ENCODE measurements at places on chromosomes 2 and 18.
A peak's percentile ranks its signal among the peaks of the same experiment; 100 is the strongest.

GRCh38 chr2:25368660-25369059, 26.9 kb upstream of the DNMT3A start:
- no peak for DNase-seq

DNA sequence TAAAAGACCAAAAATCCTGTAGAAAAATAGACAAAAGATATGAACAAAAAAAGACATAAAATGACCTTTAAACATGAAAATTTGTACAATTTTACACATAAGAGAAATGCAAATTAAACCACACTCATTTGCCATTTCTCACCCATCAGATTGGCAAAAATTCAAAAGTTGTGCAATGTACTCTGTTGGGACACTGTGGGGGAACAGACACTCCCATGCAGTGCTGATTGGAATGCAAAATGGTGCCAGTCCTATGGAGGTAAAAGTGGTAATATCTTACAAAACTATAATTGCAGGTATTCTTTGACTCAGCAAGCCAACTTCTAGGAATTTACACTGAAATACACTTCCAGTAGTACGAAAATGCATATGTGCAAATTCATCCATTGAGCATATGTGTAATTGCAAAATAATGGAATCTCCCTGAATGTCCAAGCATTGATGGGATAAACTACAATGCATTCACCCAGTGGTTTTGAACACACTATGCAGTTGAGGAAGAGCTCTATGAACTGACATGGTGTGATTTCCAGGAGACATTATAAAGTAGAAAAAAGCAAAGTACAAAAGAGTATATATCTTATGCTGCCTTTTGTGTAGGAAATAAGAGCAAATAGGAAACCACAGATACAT, 201.8 kb upstream of the ZNF521 start:
- no peak for DNase-seq

GRCh38 chr2:127811397-127812321, 688 bp upstream of the WDR33 start:
- no peak for DNase-seq

GRCh38 chr2:51986101-51986500, 954.2 kb upstream of the NRXN1 start:
- DNase-seq = no peak

- no peak for DNase-seq
These were observed 40.6 kb downstream of the SDC1 start for GRCh38 chr2:20184067-20184938.

GRCh38 chr18:35588995-35589394, 7.5 kb downstream of the GALNT1 start:
- DNase-seq = no peak

DNA sequence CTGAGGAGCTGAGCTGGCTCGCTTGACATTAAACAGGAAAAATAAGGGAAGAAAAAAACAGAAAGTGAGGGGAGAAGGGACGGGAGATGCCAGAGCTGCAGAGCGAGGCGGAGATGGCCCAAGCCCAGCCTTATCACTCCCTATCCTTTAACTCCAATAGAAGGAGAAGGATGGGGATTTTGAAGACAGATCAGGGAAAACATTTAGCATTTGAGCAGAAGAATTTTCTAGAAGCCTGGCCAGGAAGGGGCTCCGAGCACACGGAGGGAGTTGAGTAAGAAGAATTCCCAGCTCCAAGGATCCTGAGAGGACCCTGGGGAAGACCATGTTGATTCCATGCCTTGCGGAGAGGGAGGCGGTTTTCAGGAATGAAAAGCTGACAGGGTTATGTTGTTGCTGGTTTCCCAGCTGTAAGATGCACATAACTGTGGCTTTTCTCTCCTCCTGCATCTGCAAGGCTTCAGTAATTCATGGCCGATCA, 35.6 kb downstream of the TWIST2 start:
- DNase-seq = no peak

GRCh38 chr2:225008179-225008856, 34.0 kb downstream of the DOCK10 start:
- no peak for DNase-seq

- DNase-seq = no peak
These were observed 62.1 kb downstream of the HNMT start for GRCh38 chr2:138026111-138027020.

DNA sequence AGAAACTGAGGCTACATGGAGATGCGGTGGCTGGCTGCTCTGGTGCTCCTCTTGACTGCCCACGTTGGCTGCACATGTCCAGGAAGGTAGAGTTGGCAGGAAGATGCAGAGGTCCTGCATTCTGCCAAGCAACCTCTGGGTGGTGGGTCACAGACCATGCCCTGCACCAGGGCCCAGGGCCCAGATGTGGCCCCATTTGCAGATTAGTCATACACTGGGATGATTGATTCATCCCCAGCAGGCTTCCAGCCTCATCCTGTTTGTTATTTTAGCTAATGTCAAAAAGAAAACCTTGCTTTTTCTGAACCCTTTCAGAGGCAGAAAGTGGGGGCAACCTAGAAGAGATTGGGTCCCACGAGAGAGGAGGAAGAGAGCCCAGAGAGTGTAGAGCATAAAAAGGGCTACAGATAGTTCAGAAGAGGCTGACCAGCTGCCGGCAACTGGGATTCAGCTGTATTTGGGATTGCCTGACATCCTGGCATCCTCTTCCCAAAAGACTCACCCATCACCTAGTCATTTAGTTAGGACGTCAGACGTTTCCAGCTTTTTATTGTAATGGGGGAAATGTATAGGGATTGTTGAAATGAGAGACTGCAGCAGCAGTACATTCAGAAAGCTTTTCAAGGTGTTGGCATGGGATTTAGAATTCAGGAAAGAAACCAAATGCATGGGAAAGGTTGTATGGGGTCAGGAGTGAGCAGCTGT, 101.9 kb downstream of the CTIF start:
- DNase-seq = no peak

DNA sequence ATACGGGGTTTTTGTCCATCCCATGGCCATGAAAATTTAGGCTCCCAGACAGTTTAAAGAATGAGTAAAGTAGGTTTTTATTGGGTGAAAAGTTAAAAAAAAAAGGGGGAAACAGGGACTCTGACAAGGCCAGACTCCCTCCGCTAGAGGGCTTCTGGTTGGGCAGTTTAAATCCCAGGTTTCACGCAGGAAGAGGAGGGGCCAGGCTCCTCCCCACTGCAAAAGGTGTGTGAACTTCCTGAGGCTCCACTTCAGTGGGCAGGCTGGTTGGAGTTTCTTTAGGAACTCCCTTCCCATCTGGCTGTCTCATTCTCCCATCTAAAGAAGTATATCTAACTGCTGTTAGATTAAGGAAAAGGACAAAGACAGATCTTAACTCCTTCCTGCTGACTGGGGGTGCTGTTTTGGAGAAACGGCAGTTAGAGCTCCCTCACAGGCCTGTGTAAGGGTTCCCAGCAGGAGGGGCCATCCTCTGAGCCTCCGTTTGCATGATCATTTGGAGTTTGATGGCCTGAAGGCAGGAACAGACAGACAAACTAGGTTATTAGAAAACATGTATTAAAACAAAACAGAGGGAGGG, 1160.7 kb downstream of the CNTNAP5 start:
- DNase-seq = no peak

- no peak for DNase-seq
These were observed 48.1 kb downstream of the TMEM185B start for GRCh38 chr2:120174963-120175581.

DNA sequence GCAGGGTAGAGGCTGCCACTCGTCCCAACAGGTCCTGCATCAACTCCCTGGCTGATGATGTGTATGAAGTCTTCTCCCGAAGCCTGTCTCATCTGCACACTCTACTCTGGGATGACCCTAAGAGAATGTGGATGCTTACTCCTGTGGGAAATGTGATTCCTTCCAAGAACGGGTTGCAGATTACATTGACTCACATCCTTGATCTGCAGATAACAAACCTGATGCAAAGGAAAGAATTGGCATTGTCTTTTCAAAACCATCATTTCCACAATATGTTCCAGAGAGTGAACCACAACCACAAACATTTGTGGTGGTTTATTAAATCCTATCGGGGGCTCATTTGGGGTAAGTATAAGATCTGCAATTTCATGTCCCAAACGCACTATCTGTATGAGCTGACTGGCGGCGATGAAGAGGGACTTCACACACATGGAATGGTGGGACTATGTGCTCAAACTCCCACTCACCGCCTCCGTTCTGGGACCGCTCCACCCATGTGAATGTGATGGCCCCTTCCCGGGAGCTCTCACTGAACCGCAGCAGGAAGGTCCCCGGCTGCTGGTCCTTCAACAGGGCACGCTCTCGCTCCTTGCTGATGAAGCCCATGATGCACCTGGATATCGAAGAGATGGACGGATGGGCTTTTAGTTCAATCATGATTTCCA, 35.5 kb downstream of the STAT1 start:
- no peak for DNase-seq

DNA sequence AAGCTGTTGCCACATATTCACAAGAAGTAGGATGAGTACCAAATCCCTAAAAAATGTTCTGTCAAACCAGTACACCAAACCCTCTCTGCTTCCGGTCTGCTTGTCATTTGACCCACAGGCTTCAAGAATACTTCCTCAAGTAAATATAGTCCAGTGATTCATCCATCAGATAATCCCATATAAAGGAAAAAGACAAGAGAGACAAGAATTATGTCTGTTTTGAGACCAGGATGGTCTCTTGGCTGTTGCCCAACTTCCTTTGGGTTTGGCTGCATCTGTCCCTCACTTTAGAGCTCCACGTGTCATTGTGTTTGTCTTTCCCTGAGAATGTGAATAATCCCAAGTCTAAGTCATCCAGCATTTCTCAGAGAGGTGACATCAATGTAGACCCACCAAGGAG, 91.5 kb upstream of the NRP2 start:
- DNase-seq = no peak

DNA sequence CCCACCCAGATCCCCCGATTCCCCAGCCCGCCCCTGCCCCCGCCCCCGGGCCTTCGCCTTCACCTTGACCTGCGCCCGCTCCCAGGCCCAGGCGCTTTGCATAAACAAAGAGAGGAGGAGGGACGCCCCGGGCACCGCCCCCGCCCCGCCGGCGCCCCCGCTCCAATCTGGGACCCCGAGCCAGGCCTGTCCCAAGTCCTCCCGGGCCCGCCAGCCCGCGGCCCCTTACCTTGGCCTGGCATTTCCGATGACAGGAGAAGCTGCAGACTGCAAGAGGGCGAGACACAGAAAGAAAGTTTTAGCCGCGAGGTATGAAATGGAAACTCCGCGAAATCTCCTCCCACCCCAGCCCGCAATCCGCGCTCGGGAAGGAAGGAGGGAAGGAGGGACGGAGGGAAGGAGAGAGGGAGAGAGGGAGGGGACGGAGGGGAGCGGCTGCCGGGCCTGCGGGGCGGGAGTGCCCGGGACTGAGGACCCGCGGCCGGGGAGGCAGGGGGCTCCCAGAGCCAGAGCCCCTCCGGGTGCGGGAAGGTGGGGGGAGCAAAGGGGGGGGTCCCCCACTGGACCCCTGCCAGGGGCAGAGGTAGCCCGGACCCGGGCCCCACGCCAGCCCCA, 24.2 kb downstream of the TNS1 start:
- DNase-seq = no peak

- no peak for DNase-seq
These were observed 200.5 kb downstream of the TNS1 start for GRCh38 chr2:217802266-217802665.

DNA sequence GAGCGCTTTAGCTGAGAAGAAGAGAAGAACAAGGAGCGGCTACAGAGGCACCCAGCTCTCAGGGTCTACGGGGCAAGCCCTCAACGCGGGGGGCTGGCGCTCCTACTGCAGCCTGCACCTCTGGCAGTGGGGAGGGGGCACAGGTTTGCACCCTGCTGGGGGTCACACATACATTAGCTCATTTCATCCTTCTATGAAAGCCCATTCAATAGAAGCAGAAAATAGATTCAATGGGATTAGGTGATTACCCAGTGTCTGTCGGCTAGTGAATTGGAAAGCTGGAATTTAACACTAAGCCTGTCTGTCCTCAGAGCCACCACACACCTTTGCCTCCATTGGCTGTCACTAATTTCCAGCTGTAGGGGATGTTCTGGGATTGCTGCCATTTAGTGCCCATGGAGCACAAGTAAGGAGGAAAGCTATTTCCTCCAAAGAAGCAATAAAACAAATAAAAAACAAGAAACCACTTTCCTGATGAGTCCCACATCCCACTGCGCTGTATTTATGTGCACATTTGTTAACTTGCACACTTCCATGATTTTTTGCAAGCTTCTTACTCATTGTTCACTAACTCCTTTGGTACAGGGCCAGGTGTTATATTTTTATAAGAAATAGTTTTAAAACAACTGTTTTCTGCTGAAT, 319.6 kb upstream of the REV1 start:
- DNase-seq = no peak

GRCh38 chr18:21362831-21363230, 120.8 kb downstream of the GREB1L start:
- no peak for DNase-seq

DNA sequence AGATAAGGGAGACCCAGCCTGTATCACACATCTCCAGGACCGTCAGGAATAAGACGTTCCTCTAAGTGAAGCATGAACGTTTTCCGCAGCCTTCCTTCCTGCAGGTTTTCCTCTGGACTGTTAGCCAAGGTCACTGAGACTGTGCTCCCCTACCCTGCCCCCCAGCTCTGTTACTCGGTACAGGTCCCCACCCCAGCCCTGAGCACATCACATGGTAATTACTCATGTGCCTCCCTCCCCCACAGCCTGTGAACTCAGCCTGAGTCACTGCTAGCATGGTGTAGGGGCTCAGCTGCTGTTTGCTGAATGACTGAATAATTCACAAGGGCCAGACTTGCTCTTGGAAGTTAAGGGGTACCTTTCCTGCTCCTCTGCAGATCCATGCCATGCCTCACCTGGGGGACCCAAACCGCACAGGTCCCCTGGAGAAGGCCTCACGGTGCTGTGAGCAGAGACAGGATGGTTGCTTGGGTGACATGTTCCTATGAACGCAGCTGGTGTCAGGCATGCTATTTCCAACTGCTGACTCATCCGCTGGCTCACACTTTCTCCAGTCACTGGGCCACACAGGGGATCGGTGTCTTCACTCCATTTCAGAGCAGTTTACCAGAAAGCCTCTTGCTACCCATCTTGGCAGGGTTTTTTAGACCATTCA, 88.2 kb downstream of the PLB1 start:
- DNase-seq = peak; percentile 57

GRCh38 chr2:78644854-78645253, 380.6 kb upstream of the REG3G start:
- DNase-seq = no peak

- no peak for DNase-seq
These were observed 65.7 kb upstream of the DARS1 start for GRCh38 chr2:136051001-136051724.

GRCh38 chr2:143085125-143085784, 44.0 kb upstream of the ARHGAP15 start:
- no peak for DNase-seq

GRCh38 chr2:140658760-140659692, 1471.8 kb downstream of the LRP1B start:
- DNase-seq = no peak

DNA sequence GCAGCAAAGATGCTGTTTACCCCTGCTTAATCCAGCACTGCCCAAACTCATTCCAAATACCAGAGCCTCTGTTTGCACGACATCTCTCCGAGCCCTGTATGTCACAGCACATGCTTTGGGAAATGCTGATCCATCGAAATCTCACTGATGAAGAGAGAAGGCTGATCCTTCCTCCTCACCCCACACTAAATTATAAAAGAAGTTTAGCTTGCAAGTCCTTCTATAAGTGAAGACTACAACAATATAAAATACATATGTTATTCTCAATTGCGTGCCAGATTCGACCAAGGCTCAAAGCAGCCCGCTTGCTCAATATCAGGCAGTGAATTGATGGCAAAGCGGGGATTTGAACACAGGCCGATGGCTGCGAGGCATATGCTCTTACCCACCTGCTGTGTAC, 30.7 kb upstream of the SLC35F6 start:
- DNase-seq = no peak

- no peak for DNase-seq
These were observed 631.8 kb upstream of the RAB6C start for GRCh38 chr2:129347486-129348217.
